ENCODE measurements at places on chromosomes 16 and 17. TPM values are rescaled to one million over a fixed set of nuclear protein-coding genes. Genes with fewer than 3 reads are reported as not detected.
A peak's percentile ranks its signal among the peaks of the same experiment; 100 is the strongest.

Gene KRT20
- 0.46 TPM for polyA plus RNA-seq

Gene MC1R
- polyA plus RNA-seq = 14.3 TPM

Gene ACSM5
- 1.3 TPM for polyA plus RNA-seq

Gene CTRB1
- 29,718 TPM for polyA plus RNA-seq

Gene MT1A
- 15.0 TPM for polyA plus RNA-seq

Gene HLF
- polyA plus RNA-seq = 4.4 TPM

Gene EMC8
- polyA plus RNA-seq = 14.2 TPM

Gene TBX6
- polyA plus RNA-seq = 2.3 TPM

Gene FBXW10
- 0.11 TPM for polyA plus RNA-seq

Gene LPCAT2
- polyA plus RNA-seq = 1.7 TPM

GRCh38 chr17:34665819-34666763, 86.7 kb downstream of the TMEM132E start:
- no peaks in the 10 kb centered on the region for H3K27me3 ChIP-seq
- peak; percentile 37 for DNase-seq
- no peaks in the 10 kb centered on the region for H3K36me3 ChIP-seq
- H3K4me3 ChIP-seq = no peak overlapping the region

- no peak overlapping the region for H3K4me3 ChIP-seq
- H3K4me1 ChIP-seq = no peaks in the 10 kb centered on the region
- H3K27ac ChIP-seq = no peak overlapping the region
- H3K27me3 ChIP-seq = no peaks in the 10 kb centered on the region
- H3K36me3 ChIP-seq = no peaks in the 10 kb centered on the region
These were observed 31.8 kb upstream of the NKD1 start for GRCh38 chr16:50516401-50516800.

DNA sequence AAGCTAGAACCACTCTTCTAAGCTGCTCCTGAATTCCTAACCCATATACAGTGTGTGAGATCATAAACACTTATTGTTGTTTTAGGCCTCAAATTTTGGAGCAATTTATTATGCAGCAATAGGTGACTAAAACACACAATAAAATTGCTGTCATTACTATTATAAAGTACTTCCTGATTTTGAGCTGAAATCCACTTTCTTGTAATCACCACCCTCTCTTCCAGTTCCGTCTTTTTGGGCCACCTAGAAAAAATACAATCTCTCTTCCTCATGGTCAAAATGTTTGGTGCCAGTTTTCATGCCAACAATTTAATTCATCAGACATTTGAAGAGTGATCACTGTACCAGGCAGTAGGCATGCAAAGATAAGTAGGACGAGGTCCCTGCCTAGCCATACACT, 43.3 kb upstream of the NF1 start:
- H3K4me3 ChIP-seq = no peak overlapping the region
- DNase-seq = no peak
- H3K27ac ChIP-seq = no peak overlapping the region
- H3K4me1 ChIP-seq = no peaks in the 10 kb centered on the region

DNA sequence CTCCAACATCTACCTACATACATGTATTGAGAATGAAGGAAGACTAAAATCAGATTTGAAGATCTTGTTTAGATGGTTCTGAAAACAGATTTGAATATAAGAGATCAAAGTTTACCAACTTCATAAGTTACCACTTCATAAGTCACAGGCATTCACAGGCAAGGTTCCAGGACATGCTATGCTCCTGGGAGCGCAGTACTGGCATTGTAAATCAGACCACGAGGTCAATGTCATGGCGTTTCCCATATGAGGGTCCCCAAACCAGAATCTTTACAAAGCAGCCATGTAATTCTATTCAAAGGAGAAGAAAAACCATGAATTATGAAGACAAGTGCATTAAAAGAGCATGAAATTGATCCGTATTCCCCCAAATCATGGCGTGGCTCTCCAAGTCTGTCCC, 3.0 kb downstream of the CDH11 start:
- no peaks in the 10 kb centered on the region for H3K36me3 ChIP-seq
- H3K4me3 ChIP-seq = no peak overlapping the region
- no peak for DNase-seq
- peaks cover 10% of the 10 kb centered on the region for H3K27me3 ChIP-seq
- H3K4me1 ChIP-seq = no peaks in the 10 kb centered on the region

DNA sequence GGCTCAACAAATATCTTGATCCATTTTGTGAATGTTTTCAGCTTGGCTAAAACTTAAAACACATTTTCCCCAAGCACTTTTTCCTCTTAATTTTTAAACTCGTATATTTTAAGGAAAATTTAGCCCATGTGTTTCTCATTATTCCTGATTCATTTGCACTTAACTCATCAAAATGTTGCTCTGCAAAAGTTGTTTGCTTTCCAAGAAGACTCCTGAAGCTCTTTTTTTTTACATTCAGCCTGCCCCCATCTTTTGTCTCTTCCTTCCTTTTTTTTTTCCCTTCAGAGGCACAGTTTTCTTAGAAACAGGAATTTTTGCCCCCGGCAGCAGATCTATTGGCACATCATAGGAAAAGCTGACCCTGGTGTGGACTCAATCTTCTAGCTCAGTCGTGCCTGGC, 155.0 kb upstream of the SALL1 start:
- no peak overlapping the region for H3K27ac ChIP-seq
- H3K4me3 ChIP-seq = no peak overlapping the region
- no peak for DNase-seq

DNA sequence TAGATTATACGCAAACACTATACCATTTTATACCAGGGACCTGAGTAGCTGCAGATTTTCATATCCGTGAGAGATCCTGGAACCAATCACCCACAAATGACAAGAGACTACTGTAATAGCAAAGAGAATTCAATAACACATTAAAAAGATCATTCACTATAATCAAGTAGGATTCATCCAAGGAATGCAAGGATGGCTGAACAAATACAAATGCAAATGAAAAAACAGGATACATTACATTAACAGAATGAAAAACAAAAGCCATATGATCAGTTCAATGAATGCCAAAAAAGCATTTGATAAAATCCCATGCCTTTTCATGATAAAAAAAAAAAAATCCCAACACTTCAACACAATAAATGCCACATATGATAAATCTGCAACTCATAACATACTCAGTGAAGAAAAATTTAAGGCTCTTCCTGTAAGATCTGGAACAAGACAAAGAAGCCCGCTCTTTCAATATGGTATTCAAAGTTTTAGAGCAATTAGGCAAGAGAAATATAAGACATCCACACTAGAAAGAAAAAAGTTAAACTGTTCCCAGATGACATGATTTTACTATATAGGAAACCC, 29.0 kb downstream of the N4BP1 start:
- H3K27ac ChIP-seq = no peak overlapping the region
- no peaks in the 10 kb centered on the region for H3K27me3 ChIP-seq
- H3K4me1 ChIP-seq = no peaks in the 10 kb centered on the region
- H3K36me3 ChIP-seq = no peaks in the 10 kb centered on the region
- DNase-seq = no peak

GRCh38 chr16:3727806-3728381, 10.6 kb upstream of the TRAP1 start:
- H3K4me1 ChIP-seq = no peaks in the 10 kb centered on the region
- H3K27ac ChIP-seq = no peak overlapping the region
- peaks cover 53% of the 10 kb centered on the region for H3K36me3 ChIP-seq

DNA sequence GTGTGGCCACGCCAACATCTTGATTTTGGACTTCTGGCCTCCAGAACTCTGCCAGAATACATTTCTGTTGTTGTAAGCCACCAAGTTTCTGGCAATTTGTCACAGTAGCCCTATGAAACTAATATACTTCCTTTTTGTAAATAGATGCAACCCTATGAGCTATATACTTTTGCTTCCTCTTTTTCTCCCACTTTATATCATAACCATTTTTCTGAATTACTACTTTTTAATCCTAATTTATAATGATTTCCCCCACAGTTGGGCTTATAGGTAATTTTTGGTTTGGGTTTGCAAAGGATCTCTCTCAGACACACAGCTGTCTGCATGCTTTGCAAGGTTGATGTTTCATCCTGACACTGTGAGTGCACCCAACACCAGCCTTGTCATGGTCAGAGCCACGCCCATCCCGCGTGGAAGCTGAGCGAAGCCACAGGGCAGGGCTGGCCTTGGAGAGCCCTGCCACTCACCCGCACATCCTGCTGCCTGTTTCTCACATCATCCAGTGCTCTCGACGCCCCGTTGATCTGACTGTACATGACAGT, 5.8 kb downstream of the TRIM25 start:
- peaks cover 10% of the 10 kb centered on the region for H3K36me3 ChIP-seq
- H3K27ac ChIP-seq = no peak overlapping the region
- H3K4me1 ChIP-seq = peaks cover 19% of the 10 kb centered on the region
- H3K4me3 ChIP-seq = no peak overlapping the region
- DNase-seq = no peak

- peaks cover 76% of the 10 kb centered on the region for H3K4me1 ChIP-seq
- H3K36me3 ChIP-seq = no peaks in the 10 kb centered on the region
- no peak overlapping the region for H3K4me3 ChIP-seq
- H3K27ac ChIP-seq = no peak overlapping the region
These were observed 38.9 kb downstream of the KANSL1 start for GRCh38 chr17:46154151-46154816.

- H3K4me1 ChIP-seq = no peaks in the 10 kb centered on the region
- no peak overlapping the region for H3K4me3 ChIP-seq
- DNase-seq = no peak
- no peaks in the 10 kb centered on the region for H3K36me3 ChIP-seq
These were observed 42.0 kb upstream of the PVALEF start for GRCh38 chr17:81123052-81124048.

DNA sequence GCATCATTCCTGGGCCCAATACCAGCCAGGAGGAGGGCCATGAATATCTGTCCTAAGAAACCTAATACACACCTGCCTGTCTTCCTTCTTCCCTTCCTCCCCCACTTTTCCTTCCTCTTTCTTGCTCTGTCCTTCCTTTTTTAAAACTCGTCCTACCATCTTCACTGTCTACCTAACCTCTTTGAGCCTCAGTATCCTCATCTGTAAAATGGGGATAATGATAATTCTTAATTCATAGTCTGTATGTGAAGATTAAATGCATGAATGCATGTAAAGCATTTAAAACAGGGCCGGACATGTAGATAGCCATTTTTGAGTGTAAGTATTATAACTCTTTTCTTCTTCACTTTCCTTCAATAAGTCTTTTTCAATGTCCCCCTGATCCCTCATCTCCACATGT, 560 bp downstream of the CRYBA1 start:
- no peaks in the 10 kb centered on the region for H3K36me3 ChIP-seq
- DNase-seq = no peak
- no peaks in the 10 kb centered on the region for H3K4me1 ChIP-seq
